ENCODE measurements at places on chromosomes 1 and 21.

GRCh38 chr1:102961549-102961948 is 146.8 kb downstream of the COL11A1 start:
- no peak for DNase-seq

GRCh38 chr1:82848043-82848442 is 1047.3 kb downstream of the ADGRL2 start:
- no peak for DNase-seq

- no peak for DNase-seq
These were observed 43.4 kb upstream of the SLC25A33 start for GRCh38 chr1:9495854-9496374.

DNA sequence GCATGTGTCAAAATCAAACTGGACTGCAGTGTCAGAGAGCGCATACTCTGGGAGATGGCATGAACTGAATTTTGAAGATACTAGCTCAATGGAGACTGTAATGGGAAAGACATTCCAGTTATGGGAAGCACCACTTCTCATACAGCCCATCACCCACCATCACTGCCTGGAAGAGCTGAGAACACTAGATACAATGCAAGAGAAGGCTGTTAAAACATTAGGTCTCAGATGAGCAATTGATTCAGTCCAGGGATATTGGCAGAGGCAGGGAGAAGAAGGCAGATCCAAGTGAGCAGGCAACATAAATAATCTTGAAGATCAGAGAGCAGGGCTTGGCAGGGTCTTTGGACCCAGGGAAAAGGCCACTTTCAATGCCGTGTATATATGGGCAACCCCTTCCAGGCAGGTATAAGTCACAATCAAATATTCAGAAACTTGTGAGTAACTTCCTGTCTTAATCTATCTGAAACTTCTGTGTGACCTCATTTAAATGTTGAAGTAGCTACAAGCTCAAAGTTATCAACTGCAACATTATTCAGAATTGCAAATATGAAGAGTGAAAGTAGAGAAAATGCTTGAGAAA is 290.3 kb upstream of the SGIP1 start:
- no peak for DNase-seq

DNA sequence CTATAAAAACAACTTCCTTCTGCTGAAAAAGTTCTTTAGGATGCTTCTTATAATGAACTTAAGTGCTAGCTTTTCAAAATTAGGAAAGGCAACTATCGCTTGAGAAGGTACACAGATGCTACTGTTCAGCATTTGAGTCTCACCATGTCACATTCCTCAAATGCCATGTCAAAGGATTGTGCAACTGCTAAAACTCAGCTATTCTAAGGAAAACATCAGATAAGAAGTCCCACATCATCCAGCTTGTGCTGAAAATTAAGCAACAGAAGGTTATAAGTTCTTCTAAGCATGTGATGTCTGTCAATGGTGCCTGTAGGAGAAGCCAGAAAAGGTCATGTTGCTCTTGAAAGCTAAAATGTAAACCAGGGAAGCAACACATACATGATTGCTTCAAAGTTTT is 36.5 kb downstream of the MCOLN2 start:
- no peak for DNase-seq

DNA sequence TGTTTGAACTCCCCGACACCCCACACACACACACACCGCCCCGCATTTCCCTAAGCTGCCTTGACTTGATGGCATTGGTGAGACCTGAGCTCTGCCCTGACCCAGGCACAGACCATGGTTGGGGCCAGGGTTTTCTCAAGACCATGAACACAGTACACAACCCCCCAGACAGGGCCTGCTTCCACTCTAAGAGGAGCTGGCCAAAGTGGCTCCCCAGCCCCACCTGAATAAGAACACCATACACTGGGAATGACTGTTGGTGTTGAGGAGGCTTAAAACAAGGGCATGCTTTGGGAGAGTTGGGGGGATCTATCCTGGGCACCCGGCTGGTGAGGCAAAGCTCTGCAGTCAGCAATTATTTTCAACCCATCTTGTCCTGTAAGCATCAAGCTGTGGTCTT is 77.6 kb upstream of the SYT6 start:
- no peak for DNase-seq

DNA sequence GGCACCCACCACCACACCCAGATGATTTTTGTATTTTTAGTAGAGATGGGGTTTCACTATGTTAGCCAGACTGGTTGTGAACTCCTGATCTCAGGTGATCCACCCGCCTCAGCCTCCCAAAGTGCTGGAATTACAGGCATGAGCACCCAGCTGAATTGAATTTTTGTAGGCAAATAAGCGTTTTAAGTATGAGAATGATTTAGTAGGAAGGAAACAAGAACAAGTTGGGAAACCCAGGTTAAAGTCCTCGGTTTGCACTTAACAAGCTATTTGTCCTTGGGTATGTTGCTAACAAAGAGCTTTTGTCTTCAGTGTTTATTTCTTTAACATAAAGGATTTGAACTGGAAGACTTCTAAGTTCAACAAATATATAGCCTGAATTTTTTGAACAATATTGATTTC is 23.9 kb downstream of the BTF3L4 start:
- DNase-seq = no peak

DNA sequence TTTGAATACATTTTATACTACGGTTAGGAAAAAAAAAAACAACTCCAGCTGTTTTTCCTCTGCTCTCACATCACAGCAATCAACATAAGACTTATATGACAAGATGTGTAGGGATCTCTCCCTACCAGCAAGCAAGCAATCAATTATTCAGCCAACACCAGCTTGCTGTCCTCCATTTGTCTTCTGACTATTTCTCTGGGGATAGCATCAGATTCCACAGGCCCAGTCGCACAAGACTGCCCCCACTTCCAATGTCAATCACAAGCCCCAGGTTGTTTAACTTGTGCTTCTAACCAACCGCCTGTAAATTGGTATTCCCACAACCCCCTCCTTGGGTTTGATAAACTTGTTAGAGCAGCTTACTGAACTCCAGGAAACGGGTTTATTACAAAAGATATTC is 873.1 kb upstream of the TMPRSS15 start:
- no peak for DNase-seq

GRCh38 chr1:9174243-9174642 is 45.3 kb upstream of the GPR157 start:
- no peak for DNase-seq

- DNase-seq = no peak
These were observed 11.6 kb downstream of the OBSCN start for GRCh38 chr1:228219245-228219961.

DNA sequence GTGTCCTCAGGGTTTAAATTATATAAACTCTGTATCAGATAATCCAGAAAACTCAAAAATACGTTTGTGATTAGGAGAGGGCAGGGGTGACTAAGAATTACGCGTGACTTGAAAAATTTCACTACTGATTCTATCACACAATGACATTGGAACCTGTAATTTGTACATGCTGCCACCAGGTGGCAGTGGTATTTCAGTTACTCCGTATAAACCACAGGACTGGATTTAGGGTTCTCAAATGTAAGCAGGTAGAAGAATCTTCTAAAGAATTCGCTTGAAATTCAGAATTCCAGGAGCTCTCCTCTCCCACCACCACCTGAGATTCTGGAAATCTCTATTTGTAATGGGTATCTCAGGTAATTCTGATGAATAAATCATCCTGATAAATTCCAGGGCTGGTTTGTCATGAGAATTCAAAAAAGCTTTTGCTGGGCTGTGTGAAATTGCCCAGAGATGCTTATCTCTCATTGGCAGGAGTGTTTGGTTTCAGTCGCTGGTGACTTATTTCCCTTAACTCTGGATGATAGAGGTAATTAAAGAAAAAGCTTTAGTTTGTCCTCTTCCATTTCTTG is 1.7 kb upstream of the KRTAP7-1 start:
- DNase-seq = peak; percentile 2

DNA sequence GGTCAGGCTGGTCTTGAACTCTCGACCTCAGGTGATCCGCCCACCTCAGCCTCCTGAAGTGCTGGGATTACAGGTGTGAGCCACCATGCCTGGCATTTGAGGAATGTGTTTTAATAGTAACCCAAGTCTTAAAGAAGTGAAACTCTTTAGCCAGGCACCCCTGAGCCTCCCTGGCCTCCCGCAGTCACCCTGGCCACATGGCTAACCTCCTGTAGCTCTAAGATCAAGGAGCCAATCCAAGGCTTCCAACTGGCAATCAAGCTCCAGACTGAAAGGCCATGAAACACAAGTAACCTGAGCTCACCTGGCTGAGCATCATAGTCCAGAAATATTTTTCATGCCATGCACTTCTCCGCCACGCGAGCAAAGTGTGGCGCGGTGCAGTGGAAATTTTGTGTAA is 84.3 kb downstream of the LTN1 start:
- DNase-seq = no peak

DNA sequence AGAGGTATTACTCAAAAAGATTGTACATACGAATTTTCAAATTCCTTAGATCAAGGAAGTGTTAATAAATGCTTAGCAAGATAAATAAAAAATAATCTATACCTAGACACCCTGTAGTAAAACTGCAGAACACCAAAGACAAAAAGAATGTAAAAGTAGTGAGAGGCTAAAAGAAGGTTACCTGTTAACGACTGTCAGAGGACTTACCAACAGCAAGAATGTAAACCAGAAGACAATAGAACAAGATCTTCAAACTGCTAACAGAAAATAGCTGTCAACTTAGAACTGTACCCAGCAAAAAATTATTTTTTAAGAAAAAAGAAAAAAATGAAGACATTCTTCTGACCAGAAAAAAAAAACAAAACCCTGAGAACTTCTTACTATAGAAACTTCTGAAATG is 51.2 kb downstream of the CD2 start:
- DNase-seq = no peak

DNA sequence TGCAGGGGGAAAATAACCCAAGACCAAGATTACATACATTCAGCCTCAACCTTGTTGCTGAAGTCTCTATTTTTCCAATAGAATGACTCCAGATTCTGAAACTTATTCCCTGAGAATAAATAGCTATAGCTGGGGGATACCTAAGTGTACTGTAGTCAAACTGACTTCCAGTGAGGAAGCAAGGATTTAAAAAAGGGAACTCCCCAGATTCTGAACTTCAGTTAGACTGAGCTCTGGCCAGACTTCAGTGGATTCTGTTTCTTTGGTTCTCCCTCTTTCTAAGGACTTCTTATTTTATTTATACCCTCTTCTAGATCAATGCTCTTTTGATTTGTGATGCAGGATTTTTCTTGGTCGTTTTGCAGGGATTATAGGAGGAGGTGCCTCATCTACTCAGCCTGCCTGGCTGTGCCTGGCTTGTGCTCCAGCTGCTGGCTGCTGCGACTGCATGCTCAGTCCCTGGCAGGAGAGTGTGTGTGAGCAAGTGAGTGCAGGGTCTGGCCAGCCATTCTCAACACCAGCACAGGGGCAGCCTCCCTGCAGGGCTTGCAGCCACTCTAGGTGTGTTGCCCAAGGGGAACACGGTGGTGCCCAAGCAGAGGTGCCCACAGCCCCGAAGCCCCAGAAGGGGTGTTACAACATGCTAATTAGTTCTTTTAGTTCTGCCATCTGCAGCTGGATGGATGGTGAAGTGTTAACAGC is 43.0 kb downstream of the SPATA17 start:
- no peak for DNase-seq

- no peak for DNase-seq
These were observed 9.1 kb upstream of the HEYL start for GRCh38 chr1:39648496-39648895.

GRCh38 chr1:202565890-202566602 is 144.2 kb downstream of the SYT2 start:
- DNase-seq = no peak

DNA sequence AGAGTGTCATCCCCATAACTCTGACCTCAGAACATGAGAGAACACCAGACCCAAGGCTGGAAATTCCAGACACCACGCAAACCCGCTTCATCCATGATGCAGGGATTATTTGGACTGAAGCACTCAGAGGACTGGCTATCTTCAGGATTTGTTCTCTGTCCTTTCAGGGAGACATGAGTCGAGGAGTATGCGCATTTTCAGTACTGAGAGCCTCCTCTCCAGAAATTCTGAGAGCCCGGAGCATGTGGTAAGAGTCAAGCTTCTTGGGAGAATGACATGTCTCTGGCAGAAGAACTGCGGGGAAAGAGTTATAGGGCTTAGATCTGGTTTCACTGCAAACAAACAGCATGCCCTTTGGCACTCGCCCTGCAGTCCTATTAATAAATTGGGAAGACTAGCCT is 6.9 kb downstream of the LAX1 start:
- DNase-seq = no peak

DNA sequence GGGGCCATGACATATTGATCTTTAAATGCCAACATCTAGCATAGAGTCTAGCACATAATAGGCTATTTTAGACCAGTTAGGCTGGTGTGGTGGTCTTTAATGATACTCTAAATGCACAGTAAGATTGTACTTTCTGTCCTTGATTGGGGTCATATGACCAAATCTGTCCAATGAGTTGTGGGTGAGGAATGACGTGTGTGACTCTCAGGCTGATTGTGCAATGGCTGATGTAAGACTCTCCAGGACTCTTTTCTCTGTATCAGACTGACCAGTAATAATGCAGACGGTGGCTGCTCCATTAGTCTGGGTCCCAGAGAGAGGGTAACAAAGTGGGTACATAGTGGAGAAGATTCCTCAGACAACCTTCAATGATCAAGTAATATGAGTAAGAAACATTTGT is 541.6 kb upstream of the CAMK1G start:
- no peak for DNase-seq

DNA sequence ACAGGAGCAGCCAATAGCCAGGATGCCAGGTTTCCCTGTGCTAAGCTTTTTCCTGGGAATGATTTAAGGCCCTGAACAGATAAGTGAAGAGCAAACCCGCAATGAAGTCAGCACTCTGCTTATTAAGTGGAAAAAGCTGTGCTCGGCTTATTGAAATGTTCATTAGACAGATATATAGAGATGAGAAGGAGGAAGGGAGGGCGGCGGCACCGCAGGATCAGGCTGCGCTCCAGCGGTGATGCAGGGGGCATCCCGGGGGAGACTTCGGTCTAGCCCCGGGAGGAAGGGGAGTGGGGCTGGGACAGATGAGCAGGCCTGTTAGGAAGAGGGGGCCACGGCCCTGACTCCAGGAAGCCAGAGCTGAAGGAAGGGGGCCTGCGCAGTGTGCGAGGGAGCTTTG is 115.0 kb downstream of the TMEM53 start:
- no peak for DNase-seq
